ENCODE measurements at places on chromosomes 16 and 17.
A peak's percentile ranks its signal among the peaks of the same experiment; 100 is the strongest.

DNA sequence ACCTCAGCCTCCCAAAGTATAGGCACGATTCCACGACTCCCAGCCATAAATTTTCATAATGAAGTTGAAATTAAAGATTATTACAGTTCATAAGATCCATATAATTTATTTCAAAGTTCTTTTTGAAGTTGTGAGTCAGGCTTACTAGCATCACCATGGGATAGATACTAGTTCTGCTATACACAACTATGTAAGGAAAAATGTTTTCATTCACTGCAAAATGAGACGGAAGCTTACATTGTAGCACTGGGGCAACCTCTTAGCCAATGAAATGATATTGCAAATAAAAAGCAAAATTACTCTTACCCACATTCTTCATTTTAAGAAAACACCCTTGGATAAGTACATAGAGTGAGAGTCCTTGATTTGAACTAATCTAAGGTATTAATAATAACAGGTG, 18.8 kb upstream of the MARCHF10 start:
- DNase-seq, result no peak

DNA sequence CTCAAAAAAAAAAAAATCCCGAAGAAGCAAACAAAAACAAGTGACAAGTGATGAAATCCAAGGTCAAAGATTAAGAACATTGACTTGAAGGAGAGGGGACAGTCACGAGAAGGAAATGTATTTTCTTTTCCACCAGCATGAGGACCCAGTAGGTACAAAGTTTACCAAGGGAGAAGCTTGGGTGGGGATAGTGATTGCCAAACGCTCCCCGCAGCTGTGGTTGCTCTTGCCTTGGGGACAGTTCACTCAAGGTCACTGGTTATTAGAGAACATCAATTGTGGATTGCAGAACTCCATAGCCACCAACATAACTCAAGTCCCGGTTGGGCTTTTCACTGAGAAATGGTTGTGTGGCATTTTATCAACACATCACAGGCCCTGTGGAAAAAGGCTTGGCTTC, 27.0 kb downstream of the RSL1D1 start:
- peak; percentile 78 for DNase-seq

GRCh38 chr17:51456942-51457341, 196.6 kb downstream of the UTP18 start:
- no peak for DNase-seq

DNA sequence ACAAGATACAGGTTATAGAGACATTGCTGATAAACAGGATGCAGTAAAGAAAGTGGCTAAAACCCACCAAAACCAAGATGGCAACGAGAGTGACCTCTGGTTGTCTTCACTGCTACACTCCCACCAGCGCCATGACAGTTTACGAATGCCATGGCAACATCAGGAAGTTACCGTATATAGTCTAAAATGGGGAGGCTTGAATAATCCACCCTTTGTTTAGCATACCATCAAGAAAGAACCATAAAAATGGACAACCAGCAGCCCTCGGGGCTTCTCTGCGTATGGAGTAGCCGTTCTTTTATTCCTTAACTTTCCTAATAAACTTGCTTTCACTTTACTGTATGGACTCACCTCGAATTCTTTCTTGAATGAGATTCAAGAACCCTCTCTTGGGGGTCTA, 21.7 kb upstream of the CDH13 start:
- no peak for DNase-seq

DNA sequence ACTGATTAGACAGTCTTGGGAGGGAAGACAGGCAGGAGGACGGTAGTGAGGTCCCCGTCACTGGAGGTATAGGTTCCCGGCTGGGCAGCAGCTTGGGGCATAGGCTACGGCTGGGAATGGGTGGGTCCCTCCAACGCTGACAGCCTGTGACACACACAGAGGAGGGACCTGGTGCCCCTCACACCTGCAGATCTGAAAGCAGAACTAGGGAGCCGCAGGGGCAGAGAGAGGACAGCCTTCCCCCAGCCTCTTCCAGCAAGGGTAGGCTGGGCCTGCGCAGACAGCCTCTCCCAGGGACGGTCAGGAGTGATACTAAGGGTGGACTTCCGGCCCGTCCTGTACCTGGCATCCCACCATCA, 2.0 kb downstream of the P2RX1 start:
- peak; percentile 52 for DNase-seq

GRCh38 chr17:40912486-40913210, 24.8 kb downstream of the KRT23 start:
- DNase-seq, result peak; percentile 64

DNA sequence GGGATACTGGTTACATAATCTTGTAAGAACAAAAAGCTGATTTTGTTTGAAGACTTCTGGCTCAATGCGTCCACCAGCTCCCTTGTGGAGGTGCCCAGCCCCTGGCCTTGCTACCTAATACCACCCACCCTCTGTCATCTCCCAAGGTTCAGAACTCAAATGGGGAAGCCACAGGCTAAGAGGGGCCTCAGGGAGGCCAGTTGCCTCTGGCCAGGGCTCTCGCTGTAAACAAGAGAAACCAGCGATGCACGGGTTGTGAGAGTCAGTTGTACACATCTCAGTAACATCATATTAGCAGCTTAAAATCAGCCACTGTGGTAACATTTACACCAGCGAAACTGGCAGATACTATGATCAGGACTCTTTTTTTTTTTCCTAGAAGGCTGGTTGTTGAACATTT, 6.0 kb downstream of the TEKT5 start:
- DNase-seq, result no peak

GRCh38 chr17:9402590-9403199, 172.9 kb downstream of the STX8 start:
- DNase-seq, result no peak

All from CD14-positive monocyte (primary cell).